CD4-positive, alpha-beta T cell treated with Interleukin-17A for 4 hours (primary cell): ENCODE measurements at places on chromosomes 4 and X.

- DNase-seq: no peak
These were observed 319.1 kb downstream of the TENM3 start for GRCh38 chr4:182562350-182562749.

DNA sequence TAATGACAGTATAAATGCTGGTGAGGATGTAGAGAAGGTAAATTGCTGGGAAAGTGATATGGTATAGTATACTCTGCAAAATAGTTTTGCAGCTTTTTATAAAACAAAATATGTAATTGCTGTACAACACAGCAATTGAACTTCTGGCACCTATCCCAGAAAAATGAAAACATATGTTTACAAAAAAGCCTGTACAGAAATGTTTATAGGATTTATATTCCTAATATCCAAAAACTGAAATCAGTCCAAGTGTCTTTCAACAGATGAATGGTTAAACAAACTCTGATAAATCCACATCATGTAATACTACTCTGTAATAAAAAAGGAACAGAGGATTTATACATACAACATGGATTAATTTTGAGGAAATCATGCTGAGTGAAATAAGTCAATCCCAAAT, 198.4 kb upstream of the ACTRT1 start:
- no peak for DNase-seq

GRCh38 chr4:40331961-40332360, 3.2 kb upstream of the CHRNA9 start:
- no peak for DNase-seq

DNA sequence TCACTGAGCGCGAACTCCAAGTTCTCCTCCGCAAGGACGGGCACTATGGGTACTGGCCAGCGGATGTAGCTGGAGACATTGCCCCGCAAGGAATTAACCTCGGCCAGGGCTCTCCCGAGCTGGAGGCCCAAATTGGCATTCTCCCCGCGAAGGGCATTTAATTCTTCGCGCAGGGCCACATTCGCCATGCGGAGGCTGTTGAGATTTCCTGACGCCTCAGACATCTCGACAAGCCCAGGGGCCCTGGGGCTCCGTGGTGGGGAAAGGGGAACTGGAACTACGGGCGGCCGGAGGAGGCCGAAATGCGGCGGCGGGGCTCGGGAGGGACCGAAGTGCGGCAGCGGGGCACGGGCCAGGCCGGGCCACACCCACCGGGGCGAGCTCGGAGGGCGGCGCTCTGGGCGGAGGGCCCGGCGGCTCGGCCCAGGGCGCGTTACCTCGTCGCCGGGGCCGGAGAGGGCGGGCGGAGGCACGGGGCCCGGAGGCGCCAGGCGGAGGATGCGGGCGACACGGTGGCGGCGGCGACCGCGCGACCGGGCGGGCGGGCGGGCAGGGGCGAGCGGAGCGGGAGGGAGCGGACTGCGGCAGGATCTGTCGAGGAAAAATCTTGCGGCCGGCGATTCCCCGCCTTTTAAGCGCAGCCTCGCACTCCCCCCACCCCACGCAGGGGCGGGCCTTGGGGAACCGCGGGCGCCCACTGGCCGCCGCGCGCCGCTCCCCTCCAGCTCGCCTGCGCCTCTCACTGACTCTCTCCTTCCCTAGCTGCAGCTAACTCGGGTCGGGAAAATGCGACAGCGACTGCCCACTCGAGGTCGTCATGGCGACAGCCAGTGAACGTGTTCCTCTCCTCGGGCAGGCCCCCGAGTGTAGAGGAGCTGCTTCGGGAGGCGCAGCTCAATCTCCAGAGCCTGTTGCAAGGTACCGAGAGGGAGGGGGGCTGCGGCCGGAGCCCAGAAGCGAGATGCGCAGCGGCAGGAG, at the start of gene RTL5:
TSS of gene RTL5 (minus strand) at position 599 of the 978 bp plus-strand sequence.
- peak; percentile 71 for DNase-seq

DNA sequence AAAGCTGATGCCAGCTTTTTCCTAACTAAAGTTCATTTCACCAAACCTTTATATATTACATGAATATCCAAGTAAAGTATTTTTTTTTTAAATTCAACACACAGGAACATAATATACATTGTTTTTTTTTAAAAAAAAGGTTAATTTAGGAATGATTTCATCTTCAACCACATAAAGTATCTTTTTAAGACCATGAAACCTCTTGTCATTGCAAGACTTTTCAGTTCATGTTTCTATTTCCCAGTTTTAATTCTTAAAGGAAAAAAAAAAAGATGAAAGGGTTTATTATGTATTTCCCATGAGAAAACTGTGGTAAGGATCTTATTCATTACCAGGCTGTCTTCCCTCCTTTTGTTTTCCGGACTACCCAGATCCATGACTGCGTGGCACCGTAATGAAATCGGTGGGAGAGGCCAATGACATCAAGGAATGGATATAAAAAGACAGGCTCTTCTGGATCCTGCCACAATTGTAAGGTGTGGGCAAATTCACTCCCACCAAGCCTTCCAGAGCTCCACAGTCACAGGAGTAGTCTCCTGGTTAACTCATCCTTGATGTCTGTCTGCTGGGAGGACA, 84.7 kb upstream of the CBR4 start:
- no peak for DNase-seq

DNA sequence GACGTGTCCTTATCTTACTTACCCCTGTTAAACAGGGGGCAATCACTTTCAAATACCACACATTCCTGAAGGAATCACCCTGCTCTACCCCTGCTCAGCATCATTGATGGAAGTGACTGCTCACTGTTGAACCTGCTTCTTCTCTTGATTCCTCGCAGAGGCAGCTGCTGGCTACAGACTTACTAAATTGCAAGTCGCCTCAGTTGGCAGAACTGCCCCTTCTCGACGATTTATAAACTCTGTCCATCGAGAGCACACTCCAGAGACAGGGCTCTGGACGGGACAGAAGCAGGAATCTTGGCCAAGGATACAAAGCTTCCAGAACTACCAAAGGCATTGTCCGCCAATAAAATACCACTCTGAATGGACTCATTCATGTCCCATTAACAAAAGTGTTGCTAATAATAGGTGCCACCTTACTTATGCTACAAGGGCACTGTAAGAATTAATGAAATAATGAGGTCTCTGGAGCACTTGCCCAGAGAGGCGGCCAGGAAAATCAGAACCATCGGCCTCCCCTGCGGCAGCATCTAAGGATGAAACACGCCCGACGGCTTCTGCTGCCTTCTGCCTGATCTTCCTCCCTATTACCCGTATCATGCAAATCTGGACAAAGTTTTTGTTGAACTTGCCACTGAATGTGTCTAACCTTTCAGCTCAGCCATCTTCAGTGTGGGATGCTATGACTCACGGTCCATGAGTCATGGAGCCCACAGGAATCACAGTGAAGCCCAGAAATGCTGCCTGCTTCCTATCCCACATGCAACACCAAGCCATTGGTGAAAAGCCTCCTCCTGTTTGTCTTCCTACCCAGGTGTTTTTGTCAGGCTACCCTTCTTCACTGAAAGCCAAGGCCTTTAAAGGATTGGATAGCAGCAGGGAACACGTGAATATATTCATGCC, 164.9 kb downstream of the MAML3 start:
- DNase-seq: peak; percentile 27

DNA sequence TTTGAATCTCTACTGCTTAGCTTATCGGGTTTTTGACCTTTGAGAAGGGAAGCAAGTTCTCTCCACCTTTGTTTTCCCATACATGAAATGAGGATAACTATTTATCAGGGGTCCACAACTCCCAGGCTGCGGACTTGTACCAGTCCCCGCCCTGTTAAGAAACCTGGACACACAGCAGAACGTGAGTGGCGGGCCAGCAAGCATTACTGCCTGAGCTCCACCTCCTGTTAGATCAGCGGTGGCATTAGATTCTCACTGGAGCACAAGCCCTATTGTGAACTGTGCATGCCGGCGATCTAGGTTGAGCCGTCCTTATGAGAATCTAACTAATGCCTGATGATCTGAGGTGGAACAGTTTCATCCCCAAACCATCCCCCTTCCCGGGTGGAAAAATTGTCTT, 579.5 kb downstream of the GALNTL6 start:
- no peak for DNase-seq

DNA sequence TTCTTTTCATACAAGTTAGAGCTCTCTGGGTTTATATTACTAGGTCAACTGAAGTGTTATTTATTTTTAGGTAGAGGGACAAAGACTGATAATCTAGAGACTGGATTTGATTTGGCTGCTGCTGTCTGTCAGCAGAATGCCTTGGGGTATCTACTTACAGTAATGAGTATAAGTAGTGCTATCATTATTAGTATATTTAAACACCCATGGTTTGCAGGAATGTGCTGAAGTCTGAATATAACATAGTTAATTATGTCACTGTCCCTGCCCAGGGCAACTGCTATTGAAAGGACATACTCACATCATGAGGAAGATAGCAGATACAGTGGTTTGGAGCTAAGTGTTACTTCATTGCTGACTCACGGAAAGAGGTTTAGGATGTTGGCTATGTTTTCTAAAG, 76.2 kb downstream of the PRRG1 start:
- no peak for DNase-seq

DNA sequence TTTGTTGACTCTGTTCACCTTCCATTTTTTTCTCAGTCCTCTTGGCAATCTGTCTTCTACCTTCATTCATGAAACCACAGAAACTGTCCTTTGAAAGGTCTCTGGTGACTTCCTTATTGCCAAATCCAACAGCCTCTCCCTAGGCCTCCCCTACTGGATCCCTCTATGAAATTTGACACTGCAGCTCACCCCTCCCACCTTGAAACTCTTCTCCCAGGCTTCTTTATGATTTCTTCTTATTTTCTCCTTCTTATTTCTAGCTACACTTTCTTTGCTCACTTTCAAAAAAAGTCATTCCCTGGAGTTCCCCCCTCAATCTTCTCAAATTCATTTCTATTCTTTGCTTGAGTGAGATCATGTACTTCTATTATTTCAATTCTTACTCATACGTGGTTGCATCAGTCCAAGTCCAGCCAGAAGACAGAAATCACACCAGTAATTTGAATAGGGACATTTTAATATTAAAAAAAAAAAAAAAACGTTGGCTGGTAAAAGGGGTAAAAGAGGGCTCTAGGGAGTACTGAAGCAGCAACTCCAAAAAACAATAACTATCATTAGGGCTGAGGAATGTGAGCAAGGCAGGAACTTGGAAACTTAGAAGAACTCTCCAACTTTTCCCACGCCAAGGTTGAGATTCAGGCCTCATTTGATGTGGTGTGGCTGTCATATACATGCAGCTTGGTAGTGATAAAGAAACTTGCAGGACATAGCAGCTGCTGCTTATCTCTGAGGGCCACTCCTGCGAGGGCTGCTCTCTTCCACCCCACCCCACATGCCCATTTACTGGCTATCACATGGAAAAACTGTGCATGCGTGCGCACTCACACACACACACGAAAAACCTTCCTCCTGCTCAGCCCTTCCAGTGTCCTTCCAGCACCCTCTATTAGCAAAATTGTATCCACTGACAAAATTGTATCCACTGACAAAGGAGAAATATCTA, 169.8 kb upstream of the GALNT7 start:
- DNase-seq: no peak

DNA sequence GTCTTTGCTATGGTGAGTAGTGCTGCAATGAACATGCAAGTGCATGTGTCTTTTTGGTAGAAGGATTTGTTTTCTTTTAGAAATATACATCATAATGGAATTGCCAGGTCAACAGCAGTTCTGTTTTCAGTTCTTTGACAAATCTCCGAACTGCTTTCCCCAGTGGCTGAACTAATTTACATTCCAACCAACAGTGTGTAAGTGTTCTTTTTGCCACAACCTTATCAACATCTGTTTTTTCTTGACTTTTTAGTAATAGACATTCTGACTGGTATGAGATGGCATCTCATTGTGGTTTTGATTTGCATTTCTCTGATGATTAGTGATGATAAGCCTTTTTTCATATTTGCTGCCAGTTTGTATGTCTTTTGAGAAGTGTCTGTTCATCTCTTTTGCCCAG, 406.3 kb downstream of the DTHD1 start:
- DNase-seq: no peak

DNA sequence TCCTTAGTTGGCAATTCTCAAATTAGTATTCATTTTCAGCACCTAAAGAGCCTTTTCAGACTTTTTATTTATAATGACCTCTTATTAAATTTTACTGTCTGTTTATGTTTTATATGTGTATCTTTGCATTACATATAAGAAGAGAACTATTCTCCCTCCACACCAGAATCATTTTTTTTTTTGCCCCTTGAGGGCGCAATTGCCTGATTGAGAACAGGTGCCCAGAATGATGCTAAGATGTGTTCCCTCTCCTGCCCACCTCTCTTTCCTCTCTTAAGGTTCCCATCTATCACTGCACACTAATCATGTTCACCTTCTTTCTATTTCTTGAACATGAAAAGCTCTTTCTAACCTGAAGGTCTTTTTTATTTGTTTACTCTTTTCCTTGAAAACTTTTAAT, 44.2 kb upstream of the ADAM29 start:
- DNase-seq: no peak

GRCh38 chr4:73068491-73069337, 802 bp downstream of the COX18 start:
- no peak for DNase-seq

DNA sequence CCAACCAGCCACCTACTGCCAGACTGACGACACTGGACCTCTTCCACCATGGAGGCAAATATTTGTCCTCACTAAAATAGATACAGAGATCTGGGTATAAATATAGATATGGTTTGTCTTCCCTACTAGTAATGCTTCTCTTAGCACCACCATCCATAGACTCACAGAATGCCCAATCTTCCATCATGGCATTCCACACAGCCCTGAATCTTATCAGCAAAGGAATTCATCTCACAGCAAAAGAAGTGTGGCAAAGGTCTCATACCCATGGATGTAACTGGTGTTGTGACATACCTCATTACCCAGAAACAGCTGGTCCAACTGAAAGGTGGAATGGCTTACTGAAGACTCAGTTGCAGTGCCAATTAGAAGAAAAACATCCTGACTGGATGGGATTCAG, 47.2 kb upstream of the HS6ST2 start:
- no peak for DNase-seq

GRCh38 chrX:21412029-21412428, 37.8 kb downstream of the CNKSR2 start:
- no peak for DNase-seq

DNA sequence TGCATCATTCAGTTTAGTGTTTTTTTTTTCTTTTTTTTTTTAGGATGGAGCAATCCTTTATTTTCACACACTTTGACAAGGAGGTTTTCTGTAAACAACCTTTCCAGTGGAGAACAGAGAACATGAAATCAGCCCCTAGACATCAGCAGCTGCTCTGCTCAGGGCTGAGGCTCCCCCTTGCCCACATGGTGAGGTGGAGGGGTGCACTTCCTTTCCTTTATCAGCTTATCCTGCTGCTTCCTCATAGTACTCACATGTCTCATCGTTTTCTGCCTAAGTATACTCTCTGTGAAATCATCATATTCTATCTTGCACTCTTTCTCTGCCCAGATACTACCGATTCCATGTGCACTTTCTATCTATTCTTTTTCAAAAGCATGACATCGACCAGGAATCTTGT, 47.6 kb upstream of the PRSS12 start:
- no peak for DNase-seq

DNA sequence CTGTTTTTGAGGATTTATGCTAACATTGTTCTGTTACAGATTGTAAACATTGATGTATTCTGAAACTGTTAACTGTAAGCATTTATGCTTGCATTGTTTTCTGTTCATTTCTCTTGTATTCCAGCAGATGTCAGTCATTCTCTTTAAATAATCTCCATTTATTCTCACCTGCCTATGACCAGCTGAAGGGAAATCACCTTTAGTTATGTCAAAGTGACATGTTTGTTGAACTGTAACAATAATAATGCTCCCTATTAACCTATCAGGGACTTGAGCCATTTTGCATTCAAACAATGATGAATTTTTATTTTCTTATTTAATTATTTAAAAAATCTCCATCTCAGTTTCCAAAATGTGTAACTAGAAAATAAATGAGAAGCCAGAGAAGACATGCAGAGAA, 58.0 kb downstream of the SPCS3 start:
- DNase-seq: no peak

- DNase-seq: no peak
These were observed 90.1 kb upstream of the PSAPL1 start for GRCh38 chr4:7524843-7525242.
